NB4 (cell line): ENCODE measurements at places on chromosomes 6 and 20.

GRCh38 chr6:152071318-152071717 lies 263.8 kb downstream of the ESR1 start:
- DNase-seq = no peak

- DNase-seq = peak; percentile 41
These were observed 121.4 kb upstream of the RREB1 start for GRCh38 chr6:6986344-6986743.

GRCh38 chr6:63246581-63246980 lies 35.3 kb downstream of the FKBP1C start:
- DNase-seq = no peak

DNA sequence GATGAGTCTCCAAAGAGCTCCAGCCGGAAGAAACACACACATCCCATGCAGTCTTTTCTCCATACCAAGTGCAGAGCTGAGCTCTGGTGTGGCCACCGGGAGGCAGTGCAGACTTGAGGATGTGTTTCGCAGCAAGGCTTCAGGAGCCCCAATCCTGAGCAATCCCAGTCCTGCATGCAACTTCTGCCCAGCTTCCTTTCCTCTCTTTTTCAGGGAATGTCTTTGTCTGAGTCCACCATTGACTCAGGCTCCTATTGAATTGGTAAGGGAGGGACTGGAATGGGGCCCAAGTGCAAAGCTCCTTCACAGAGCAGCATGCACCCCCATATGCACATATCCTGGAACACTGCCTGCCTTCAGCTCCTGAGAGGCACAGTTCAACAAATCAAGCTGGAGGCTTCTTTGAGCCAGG lies 50.5 kb upstream of the ASIP start:
- DNase-seq = peak; percentile 74

GRCh38 chr6:135438907-135439535 lies 58.5 kb downstream of the AHI1 start:
- DNase-seq = peak; percentile 75

DNA sequence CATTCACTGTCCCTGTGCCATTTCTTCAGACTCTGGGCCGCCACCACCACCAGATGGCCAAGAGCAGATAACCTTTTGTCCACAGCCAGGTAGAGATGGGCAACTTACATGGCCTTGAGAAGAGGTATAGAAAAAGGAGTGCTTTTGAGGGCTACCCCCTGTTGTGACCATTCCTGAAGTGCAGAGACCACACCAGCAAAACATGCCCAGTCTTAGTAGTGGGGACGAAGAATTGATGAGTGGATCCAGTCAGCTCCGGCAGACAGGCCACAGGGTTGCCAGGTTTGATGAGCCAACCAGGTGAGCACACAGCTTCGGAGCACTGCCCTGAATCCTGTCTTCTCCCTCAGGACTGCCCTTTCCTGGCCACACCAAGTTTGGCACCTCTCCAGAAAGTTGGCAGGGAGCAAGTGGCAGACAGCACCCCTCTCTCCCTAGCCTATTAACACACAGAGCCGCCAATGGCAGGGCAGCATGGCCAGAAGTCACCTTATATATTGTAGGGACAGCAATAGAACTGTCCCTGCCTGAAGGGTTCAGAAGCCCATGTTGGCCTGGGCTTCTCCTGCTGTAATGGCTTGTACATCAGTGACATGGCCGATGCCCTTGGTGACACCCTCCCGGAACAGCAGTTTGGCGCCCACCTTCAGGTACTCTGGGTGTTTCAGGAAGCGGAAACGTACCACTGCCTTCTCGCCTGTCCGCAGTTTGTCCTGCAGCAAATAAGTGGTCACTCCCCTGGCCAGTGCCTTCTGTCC lies 7.8 kb downstream of the GTPBP2 start:
- no peak for DNase-seq

GRCh38 chr20:55333798-55334197 lies 671.5 kb downstream of the CBLN4 start:
- no peak for DNase-seq

- no peak for DNase-seq
These were observed 37.3 kb downstream of the SRSF3 start for GRCh38 chr6:36631326-36632011.

- DNase-seq = no peak
These were observed 111.0 kb downstream of the NCOA3 start for GRCh38 chr20:47612670-47613069.

DNA sequence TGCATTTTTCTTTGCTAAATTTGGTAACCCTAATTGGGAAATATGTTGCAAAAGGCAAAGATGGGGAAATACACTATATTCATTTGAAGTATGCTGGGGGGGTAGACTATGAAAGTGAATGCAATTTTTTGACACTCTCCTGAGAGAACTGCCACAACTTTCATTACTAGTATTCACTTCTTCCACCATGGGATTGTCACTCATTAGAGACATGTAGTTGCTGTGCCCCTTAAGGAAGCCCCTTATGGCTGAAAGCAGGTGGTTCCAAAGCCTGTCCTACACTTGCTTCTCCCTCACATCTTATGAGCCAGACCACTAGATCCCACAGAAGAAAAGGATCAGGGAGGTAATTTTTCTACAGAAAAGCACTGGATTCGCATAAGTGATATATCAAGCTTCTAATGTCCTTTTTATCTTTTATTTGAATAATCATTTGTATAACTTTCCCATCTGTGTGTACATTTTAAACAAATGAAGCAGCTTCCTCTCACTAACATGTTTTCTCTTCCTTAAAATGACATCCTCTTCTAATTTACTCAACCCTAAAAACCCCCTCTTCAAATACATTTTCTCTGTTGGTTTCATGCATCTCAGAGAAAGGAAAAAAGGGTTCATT lies 83.8 kb downstream of the GCLC start:
- peak; percentile 56 for DNase-seq

- DNase-seq = no peak
These were observed 729 bp upstream of the ZHX3 start for GRCh38 chr20:41318271-41318649.

GRCh38 chr6:43433148-43433547 lies 5.8 kb downstream of the ABCC10 start:
- DNase-seq = no peak

- DNase-seq = no peak
These were observed 571.4 kb downstream of the PRKN start for GRCh38 chr6:162156146-162156545.

- DNase-seq = no peak
These were observed 27.4 kb downstream of the KCNQ5 start for GRCh38 chr6:72649032-72649984.

DNA sequence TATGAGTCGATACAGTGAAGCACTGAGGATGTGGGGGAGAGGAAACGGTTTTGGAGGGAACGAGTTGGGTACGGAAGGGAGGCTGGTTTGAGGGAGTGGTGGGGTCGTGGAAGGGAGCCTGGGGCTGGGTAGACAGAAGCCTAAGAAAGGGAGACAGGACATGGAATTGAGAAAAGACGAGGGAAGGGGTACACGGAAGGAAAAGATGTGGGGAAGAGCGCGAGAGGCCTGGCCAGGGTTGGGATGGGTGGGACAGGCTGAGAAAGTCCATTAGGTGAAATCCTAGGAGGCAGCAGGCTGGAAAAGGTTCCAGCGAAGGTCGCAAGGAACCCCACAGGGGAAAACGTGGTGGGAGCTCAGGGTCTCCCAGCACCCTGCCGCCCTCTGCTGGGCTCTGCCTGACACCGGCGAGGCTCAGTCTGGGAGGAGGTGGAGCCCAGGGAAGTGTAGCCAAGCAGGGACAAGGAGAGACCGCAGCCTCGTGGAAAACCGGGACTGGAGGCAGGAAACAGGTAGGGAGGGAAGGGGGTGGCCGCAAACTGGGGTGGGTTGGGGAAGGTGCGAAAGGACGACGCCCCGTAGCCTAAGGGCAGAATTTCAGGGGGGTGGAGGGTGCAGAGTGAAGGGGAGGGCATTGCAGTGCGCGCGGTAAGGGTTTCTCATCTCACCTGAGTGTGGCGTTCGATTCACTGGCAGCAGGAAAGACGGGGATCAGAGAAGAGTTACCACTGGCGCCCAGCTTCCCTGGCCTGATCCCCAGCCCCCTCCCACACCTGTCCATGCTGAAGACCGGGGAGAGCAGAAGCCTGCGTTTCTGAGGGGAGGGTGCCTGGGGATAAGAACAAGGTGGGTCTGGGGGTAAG lies 4.3 kb downstream of the GABBR1 start:
- DNase-seq = peak; percentile 42

DNA sequence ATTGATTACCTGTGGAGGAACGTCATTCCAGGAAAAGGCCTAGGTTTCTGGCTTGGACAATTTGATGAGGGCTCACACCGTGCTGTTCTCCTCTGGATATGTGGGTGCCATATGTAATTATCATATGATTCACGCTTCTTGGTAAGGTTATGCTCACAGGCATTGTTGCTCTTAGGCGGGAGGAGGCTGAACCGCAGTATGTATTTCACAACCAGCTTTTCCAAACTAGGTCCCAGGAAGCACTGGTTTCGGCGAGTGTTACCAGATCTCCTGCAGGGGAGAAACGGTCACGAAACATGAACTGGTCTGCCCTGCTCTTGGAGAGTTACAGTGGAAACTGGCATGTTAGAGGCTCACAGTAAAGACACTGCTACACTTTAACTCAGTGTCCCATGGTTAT lies 793 bp upstream of the FAM50B start:
- peak; percentile 89 for DNase-seq

- DNase-seq = no peak
These were observed 61.0 kb downstream of the PXDC1 start for GRCh38 chr6:3690506-3690905.

DNA sequence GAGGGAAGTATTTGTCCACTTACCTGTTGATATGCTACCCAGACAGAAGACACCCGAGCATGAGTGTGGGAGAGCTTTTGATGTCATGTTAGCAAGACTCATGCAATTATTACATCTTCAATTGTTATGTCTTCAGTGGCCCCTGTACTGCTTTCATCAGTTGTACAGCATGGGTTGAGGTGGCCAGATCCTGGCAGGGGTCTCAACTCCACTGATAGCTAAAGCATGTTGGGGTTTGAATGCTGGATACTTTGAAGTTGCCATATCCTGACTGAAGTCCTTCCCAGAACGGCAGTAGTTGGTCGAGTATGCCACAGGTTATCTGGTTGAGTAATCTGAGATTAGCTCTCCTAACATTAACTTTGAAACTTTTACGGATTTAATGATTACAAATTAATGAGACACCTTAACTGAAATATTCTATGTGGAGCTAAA lies 46.7 kb downstream of the LRRN4 start:
- DNase-seq = peak; percentile 39

- DNase-seq = no peak
These were observed 379.7 kb upstream of the PTCHD4 start for GRCh38 chr6:48490658-48491057.

DNA sequence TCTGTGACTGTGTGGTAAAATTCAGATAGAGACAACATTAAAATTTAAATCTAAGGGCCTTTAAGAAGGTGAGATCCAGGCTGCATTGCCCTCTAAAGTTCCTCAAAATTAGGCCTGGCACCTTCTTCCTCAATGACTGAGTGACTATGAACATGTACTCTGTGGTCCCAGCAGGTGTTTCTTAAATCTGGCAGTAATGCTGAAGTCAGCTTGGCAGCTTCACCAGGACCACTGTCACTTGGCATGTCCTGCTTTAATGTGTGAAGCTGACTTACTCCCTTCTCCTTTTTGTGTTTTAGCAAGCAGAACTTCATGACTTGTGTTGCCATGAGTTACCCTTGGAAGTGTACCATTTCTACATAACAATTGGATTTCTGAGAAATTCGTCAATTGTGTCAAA lies 141.7 kb downstream of the NKAIN2 start:
- no peak for DNase-seq

DNA sequence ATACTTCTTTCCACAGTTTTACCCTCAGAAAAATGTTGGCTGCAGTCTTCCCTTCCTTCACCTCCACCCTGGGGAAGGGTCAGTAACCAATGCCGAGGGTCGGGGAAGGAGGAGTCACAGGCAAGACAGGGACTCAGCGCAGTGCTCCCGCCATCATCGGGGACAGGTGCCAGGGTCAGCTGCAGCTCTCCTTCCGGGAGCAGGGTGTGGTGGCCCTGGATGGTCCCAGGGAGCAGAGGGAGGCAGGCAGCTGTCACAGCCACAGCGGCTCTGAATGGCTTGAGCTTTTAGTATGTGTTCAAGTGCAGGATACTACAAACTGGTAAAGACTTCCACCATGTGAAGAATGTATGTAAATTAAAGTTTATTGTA lies 26.0 kb upstream of the PI16 start:
- DNase-seq = no peak

- no peak for DNase-seq
These were observed 5.0 kb downstream of the SLC12A5 start for GRCh38 chr20:46034039-46034438.

GRCh38 chr6:169962604-169963469 lies 211.4 kb downstream of the ERMARD start:
- DNase-seq = no peak

- DNase-seq = no peak
These were observed 75.3 kb downstream of the SOBP start for GRCh38 chr6:107565165-107565723.

GRCh38 chr6:4401408-4402368 lies 266.3 kb upstream of the ECI2 start:
- no peak for DNase-seq

DNA sequence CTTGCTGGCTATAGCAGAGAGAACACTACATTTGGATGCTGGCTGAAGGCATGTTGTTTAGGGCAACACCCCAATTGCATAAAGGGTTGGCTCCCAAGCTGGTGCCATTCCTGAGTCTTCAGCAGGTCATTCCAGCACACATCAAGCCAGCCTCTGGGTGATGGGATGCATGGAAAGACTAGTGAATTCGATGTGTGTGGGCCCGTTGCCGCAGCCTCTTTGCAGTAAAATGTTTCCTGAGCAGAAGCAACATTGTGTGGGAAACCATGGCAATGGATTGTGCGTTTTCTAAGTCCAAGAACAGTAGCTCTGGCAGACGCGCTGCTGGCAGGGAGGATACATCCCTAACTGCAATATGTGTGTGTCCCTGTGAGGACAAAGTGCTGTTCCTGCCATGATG lies 142.4 kb upstream of the SLC24A3 start:
- DNase-seq = no peak

DNA sequence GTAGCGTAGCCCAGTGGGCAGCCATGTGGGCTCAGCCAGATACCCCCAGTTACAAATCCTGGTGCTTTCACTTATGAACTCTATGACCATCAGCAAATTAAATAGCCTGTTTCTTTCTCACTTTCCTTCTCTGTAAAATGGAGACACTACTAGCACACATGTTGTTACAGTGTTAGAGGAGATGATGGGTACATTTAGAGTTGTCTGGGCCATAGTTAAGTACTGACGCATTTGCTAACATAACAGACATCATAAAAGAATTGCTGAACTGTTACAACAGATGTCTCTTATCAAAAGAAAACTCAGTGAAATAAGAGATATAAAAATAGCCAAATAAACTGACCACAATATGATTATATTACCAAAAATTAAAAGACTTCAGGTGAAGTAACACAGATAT lies 69.9 kb upstream of the DOK5 start:
- no peak for DNase-seq

GRCh38 chr6:129748212-129748900 lies 38.4 kb upstream of the ARHGAP18 start:
- no peak for DNase-seq

DNA sequence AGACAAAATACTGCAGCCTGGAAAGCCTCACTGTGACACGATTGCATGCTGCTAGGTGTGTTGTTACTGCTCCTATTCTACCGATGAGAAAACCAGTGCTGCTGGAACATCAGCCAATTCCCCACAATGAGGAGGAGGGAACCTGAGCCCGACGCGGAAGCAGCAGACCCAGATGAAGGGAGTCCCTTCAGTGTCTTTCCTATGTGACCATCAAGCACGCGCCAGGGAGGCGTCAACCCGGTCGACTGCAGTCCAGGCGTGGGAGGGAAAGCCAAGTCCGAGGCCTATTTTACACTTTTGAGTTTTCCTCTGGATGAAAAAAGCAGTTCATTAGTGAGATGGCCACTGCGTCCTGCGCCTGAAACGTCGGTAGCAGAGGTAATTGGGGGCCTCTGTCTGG lies 63.3 kb downstream of the STK35 start:
- no peak for DNase-seq
